ENCODE measurements at places on chromosomes 2 and 18.

- DNase-seq, result no peak
Observed at GRCh38 chr2:34474646-34475045, 875.5 kb upstream of the FAM98A start.

DNA sequence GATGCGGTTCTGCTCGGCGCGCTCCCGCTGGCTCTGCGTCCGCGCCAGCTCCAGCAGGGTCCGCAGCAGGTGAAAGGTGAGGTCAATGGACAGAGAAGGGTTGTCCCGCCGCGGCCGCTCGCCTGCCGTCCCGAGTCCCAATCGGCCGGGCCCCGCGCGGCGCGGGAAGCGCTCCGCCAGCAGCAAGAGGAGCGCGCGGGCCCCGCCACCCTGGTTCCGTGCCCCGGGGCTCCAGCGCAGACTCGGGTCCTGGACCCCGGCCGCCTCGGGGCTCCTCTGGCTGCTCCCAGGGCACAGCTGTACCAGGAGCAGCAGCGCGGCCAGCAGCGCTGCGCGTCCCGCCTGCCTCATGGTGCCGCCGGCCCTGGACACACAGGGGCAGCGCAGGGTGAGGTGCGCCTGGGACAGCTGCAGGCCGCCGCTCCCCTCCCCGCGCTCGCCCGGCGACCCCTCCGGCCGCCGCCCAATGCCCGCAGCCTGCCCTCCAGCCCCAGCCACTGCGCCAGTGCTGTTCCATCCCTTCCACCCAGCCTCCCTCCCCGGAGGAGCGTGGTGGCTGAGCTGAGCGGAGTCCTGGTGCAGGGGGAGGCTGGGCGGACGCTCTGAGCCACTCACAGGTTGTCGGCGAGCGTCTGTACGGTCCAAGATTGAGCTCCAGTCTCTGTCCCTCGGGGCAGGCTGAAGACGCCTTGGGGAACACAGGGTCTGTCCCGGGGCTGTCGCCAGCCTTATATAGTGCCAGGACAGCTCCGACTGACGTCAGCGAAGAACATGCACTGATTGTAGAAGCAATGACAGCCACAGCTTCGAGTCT, 493 bp downstream of the UCN start:
- no peak for DNase-seq

- no peak for DNase-seq
Observed at GRCh38 chr2:193584522-193584938, 1389.8 kb upstream of the TMEFF2 start.

- no peak for DNase-seq
Observed at GRCh38 chr2:71667256-71668182, 214.2 kb downstream of the DYSF start.

- DNase-seq, result no peak
Observed at GRCh38 chr2:110157153-110157793, 41.7 kb upstream of the MALL start.

DNA sequence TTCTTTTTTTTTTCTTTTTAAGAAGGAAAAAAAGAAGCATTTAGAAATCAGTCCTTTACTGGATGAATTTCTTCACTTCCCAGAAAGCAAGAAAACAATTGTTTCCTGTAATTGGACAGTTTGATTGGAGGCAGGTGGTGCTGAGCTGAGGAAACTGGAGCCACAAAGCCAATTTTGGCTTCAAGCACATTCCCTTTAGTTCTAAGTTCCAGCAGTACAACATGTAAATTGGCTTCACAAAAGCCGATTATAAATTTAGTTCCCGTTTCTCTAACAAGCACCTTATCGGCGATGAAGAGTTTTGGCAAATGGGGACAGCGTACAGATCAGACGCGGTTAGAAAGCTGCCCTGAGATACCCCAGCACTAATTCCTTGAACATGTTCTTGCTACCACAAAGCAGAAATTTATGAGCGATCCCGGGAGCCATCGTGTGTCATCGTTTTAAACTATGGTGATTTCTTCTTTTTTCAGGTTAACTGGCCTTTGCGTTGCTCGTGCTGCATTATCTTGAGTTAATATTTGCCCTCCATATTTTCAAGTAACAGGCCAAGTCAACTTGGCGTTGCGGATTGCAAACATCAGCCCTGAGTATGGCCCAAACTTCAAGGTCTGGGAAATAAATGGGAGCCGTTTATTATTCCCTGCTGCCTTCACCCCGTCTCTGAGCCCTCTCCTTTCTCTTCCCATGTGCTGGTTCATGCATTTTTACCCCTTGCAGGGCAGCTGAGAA, 190.4 kb upstream of the ID2 start:
- DNase-seq, result no peak
